ENCODE measurements at places on chromosomes 5 and 9.

- no peak for DNase-seq
These were observed 207.7 kb downstream of the MEF2C start for GRCh38 chr5:88675168-88675707.

- DNase-seq = no peak
These were observed 53.7 kb downstream of the FGD3 start for GRCh38 chr9:93001031-93001430.

DNA sequence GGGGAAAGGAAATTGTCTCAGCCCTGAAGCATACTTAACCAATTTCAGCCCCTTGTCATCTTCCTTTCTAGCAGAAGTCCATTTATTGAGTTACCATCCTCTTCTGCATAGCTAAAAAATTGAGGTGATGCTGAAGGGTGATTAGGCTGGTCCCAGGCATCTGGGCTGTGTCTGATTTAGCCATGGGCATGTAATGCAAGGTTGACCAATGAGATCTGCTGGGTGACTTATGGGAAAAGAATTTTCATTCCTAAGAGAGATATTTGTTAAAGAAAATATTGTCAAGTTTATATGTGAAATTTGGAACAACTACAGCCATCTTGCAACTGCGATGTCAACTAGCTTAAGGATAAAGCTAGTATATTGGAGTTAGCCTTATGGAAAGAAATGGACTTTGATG, 5.1 kb downstream of the ITGA2 start:
- no peak for DNase-seq

DNA sequence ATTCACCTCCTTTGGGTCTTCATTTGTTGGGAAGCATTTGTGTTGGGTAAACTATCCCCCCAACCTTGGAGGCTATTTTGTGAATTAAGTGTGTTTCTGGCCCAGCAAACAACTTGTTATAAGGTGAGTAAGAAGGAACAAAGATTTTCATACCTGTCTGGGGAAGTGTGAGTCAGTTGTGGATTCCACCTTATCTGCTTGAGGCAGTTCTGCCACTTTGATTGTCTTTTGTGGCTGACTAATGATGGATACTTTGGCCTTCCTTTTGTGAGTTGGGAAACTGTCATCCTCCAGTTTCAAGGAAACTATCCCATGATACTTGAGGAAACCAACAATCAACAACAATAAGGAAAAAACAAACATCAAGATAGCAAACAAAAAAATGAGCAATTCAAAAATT, 24.6 kb upstream of the CER1 start:
- no peak for DNase-seq

- no peak for DNase-seq
These were observed 34.6 kb downstream of the SKIC3 start for GRCh38 chr5:95520206-95520605.

- DNase-seq = no peak
These were observed 111.3 kb downstream of the RXRA start for GRCh38 chr9:134437403-134438194.

DNA sequence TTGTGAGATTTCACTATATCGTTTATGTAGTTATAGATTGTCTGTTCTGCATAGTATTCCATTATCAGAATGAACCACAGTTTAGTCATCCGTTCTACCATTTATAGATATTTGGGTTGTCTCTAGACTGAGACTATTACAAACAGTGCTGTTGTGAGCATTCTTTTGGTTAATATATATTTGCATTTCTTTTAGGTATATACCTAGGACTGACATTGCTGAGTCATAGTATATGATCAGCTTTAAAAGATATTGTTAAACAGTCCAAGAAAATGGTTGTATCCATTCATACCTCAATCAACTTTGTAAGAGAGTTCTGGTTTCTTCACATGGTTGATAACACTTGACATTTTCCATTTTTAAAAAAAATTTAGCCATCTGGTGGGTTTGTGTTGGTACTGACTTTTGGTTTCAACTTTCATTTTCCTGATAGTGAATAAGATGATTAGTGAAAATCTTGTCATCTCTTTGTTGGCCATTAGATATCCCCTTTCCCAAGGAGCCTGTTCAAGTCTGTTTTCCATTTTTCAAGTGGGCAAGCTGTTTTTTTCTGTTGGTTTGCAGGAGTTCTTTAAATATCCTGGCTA, 22.9 kb upstream of the ADAM19 start:
- no peak for DNase-seq

GRCh38 chr9:135898634-135899407, 8.5 kb downstream of the CAMSAP1 start:
- no peak for DNase-seq

DNA sequence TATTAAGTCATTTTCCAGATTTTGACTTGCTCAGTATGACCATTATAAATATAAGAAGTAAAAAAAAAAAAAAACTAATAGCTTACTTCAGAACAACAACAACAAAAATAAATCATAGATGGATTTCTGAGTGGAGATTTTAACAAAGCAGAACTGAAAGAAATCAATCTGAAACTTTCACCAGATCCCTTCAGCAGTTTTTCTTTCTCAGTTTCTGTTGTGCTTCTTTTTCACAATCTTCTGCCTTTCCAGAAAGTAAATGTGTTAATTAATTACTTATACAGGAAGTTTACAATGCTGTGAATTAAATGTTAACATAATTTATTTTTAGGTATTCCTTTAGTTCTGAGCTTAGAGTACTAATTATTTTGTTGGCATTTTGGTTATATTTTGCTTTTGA, 73.5 kb downstream of the CHSY3 start:
- DNase-seq = no peak

DNA sequence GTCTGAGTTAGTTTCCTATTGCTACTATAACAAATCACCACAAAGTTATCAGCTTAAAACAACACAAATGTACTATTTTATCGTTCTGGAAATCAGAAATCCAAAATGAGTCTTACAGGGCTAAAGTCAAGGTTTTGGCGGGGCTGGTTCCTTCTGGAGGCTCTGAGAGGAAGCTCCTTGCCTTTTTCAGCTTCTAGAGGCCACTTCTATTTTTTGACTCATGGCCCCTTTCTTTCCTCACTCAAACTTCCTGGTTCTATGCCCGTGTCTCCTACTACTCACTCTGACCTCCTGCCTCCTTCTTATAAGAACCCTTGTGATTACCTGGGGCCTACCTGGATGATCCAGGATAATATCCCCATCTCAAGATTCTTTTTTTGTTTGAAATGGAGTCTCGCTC, 48.2 kb downstream of the GABBR2 start:
- DNase-seq = no peak

DNA sequence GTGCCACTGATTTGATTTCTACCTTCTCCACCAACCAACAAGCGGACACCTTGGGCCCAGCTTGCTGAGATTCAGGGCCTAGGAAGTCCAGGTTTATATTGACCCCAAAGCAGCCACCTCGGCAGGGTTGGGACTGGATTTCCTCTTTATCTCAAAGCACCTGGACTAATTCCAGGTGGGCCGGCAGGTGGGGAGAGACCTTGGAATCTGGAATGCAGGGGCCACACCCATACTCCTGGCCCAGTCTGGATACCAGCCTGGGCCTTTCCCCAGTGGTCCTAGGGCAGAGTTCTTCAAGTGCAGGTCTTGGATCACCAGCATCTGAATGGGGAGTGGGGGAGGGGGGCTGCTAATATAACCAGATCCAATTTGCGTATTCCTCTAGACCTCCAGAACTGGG, 93.1 kb downstream of the PCDH1 start:
- DNase-seq = no peak

- no peak for DNase-seq
These were observed 371.1 kb upstream of the GRAMD2B start for GRCh38 chr5:126052120-126052519.

- no peak for DNase-seq
These were observed 15.1 kb downstream of the SPATA9 start for GRCh38 chr5:95667678-95668077.

GRCh38 chr5:62421414-62421813, 8.9 kb downstream of the IPO11 start:
- no peak for DNase-seq

- no peak for DNase-seq
These were observed 485.7 kb downstream of the CSNK1G3 start for GRCh38 chr5:123997462-123998215.

- DNase-seq = no peak
These were observed 2156.9 kb upstream of the C9orf72 start for GRCh38 chr9:29730163-29730562.

- DNase-seq = no peak
These were observed 74.0 kb upstream of the NEK6 start for GRCh38 chr9:124183772-124184171.

DNA sequence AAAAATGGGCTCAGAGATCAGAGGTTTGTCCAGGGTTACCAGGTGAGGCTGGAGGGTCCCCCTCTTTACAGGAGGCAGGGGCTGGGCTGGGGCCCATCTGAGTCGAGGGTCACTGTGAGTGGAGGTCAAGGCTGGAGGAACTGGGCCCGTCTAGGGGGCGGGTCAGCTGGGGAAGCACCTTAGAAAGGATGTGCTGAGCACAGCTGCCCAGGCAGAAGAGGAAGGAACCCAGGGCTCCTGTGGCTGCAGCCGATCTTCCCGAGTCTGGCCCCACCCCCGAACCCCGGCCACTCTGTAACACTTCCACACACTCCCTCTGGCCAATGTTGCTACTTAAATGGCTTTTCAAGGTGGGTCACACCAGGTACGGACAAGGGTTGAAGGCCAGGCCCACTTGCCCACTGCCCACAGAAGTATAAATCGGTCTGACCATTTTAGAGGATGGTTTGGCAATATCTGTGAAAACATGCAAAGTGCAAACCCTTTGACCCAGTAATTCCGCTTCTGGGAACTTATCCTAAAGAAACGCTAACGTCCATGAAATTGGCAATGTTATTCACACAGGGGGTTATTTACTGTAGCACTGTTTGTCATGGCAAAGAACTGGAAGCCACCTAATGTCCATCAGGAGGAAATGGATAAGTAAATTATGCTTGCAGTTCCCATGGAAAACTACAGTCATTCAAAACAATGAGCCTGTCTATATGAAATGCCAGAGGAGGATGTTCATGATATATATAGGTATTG, 30.5 kb upstream of the EEIG1 start:
- DNase-seq = no peak

GRCh38 chr9:76893395-76893932, 12.4 kb downstream of the PRUNE2 start:
- DNase-seq = no peak

DNA sequence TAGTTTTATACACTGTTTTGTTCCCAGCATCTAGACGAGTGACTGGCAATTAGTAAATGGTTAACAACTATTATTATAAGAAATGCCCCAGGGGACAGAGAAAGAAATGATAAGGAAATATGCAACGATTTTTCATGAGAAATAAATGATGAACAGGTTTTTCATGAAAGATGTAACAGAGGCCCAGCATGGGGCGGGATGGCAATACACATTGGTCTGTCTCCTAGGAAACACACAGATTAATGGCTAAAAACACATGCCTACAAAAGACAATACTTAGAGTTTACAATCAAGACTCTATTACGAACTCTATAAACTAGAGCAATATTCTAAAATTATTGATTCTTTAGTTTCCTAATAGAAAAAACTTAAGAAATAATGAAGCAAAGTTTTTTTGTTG, 441.5 kb upstream of the CDH9 start:
- DNase-seq = no peak

Data from activated CD4-positive, alpha-beta T cell treated with anti-CD3 and anti-CD28 coated beads for 4 hours (primary cell).